ENCODE measurements at places on chromosomes 13 and 19.

DNA sequence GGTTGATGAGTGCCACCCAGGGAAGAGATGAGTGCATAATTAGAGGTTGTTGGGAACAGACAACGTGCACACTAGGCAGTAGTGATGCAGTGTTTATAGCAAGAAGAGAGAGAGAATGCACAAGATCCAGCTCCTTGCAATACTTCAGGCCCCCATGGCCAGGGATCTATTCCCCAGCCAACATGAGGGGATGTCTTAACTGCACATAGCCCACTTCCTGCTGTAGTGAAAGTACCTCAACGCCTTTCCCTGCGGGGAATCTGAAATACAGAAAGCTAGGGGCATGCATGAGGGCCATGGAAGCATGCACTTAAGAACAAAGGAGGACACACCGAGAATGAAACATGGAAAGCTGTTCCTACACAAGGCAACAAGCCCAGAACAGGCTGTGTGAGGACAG lies 636.7 kb upstream of the GPC6 start:
- DNase-seq = no peak

- DNase-seq = peak; percentile 51
These were observed 3.3 kb downstream of the DOT1L start for GRCh38 chr19:2166741-2167738.

DNA sequence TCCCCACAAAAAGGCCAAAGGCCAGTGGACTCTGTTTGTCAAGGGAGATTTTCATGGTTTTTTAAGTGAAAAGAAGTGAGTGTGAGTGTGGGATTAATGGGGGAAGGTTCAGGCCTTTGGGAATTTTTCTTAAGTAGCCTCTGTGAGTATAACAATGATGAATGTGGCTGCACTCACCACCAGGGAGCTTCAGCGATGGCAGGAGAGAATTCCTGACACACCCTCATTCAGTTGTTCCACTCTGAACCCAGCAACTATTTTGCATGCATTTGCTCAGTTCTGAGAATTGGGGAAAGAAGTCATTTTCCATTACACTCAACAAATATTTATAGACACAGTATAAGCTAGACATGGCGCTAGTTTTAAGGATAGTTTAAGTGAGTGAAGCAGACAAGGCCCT lies 117.9 kb downstream of the CCNA1 start:
- DNase-seq = no peak

DNA sequence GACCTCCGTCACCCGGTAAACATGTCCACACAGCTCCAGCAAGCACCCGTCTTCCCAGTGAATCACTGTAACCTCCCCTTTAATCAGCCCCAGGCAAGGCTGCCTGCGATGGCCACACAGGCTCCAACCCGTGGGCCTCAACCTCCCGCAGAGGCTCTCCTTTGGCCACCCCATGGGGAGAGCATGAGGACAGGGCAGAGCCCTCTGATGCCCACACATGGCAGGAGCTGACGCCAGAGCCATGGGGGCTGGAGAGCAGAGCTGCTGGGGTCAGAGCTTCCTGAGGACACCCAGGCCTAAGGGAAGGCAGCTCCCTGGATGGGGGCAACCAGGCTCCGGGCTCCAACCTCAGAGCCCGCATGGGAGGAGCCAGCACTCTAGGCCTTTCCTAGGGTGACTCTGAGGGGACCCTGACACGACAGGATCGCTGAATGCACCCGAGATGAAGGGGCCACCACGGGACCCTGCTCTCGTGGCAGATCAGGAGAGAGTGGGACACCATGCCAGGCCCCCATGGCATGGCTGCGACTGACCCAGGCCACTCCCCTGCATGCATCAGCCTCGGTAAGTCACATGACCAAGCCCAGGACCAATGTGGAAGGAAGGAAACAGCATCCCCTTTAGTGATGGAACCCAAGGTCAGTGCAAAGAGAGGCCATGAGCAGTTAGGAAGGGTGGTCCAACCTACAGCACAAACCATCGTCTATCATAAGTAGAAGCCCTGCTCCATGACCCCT lies 9.0 kb upstream of the CEACAM5 start:
- DNase-seq = no peak

- DNase-seq = no peak
These were observed 171.2 kb downstream of the ZNF536 start for GRCh38 chr19:30543243-30543945.

- DNase-seq = no peak
These were observed 26.4 kb downstream of the RUBCNL start for GRCh38 chr13:46360604-46361003.

- no peak for DNase-seq
These were observed 316.7 kb downstream of the DIAPH3 start for GRCh38 chr13:59846845-59847620.

DNA sequence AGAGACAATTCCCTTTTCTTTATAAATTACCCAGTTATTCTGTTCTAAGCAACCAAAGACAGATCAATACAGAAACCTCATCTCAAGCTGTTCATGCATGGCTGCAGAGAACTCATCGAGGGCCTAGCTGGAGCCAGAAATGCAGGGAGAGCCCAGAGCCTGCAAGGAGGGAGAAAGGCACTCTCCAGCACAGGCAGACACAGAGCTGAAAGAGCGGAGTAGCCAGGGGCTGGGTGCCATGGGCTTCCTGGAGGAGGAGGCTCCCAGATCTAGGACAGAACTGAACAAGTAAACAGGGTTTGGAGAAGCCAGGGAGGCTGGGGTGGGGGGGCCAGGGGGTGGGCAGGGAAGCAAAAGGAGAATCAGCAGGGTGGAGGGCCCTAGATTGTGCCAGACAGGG lies 144.2 kb upstream of the ZNF507 start:
- DNase-seq = no peak

- DNase-seq = no peak
These were observed 140.6 kb downstream of the ZIC5 start for GRCh38 chr13:99830931-99831330.

- DNase-seq = no peak
These were observed 893 bp upstream of the NPHS1 start for GRCh38 chr19:35853038-35853756.

DNA sequence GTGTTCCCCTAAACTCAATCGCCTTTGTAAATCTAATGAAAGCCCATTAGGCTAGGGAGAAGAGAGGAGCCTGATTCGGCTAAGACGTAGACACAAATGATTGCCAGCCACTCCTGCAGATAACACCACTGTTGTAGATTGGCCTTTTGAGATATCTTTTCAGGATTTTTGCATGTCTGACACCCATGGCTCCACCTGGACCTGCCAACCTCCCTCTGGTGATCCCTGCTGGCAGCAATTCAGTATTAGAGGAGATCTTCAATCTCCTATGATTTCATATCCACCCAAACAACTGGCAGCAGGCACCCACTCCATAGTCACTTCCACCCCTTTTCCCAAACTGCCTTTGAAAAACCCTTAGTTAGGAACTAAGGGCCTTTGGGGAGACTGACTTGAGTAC lies 191.9 kb upstream of the UBL3 start:
- no peak for DNase-seq

DNA sequence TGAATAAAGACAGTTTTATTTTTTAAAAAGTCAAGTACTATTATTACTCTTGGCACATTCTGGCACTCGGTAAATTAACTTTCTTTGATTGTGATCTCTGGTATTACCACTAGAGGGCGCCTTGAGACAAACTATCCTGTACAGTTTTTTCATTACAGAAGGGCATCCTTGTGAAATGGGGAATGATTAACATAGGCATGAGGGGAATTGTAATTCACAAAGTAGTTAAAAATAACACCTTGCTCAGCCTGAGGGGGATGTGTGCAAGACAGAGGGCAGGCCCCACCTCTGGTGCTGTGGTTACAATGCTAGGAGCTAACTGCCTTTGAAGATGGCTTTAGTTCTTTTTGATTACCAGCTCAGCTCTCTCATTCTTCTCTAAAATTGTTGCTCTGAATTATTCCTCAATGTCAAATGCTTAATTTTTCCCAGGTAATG lies 24.2 kb upstream of the C1QTNF9B start:
- no peak for DNase-seq

DNA sequence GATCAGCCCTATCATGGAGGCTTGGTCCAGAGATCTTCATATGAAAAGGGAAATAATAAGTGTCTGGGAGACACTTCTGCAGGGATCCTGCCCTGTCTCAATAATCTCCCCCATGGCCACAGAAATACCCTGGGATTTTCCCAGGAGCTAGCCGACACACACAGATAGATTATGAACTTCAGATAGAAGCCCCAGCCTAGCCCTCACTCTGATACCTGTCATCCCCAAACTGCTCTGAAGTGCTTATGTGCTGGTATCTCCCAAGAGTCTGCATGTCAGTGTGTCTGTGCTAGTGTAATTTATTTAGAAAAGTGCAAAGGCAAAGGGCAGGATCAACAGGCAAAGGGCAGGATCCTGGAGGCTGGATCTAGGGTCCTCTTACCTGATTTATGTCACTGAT lies 38.7 kb upstream of the ZNF766 start:
- no peak for DNase-seq

- no peak for DNase-seq
These were observed at the start of gene NTF4 for GRCh38 chr19:49064768-49065611. Gene NTF4, minus strand, starts transcription at chr19:49064818. Its CDS starts 2,821 bp downstream, at chr19:49061997.

GRCh38 chr13:40221460-40222201 lies 444.8 kb downstream of the FOXO1 start:
- no peak for DNase-seq

DNA sequence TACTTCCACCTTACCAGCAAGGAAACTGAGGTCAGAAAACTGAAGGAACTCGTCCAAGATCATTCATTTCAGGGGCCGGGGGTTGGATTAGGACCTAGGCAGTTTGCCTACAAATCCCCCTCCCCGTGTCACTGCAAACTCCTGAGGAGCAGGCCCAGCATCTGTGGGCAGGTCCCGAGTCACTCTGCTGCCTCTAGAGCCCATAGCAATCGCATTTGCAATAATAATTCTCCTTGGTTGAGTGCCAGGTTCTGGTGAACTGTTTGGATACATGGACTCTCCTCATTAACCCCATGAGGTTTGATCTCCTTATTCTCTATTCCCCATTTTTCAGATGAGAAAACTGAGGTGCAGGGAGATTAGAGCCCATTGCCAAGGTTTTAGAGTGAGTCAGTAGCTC lies 903 bp downstream of the PIN1 start:
- DNase-seq = no peak

- DNase-seq = peak; percentile 9
These were observed 23.0 kb upstream of the OLFM4 start for GRCh38 chr13:53005626-53006025.

GRCh38 chr13:27353708-27354107 lies 70.7 kb upstream of the GTF3A start:
- DNase-seq = no peak

- no peak for DNase-seq
These were observed 409.6 kb downstream of the TBC1D4 start for GRCh38 chr13:75072368-75072767.

GRCh38 chr13:46158983-46159382 lies 23.0 kb downstream of the LCP1 start:
- DNase-seq = no peak

DNA sequence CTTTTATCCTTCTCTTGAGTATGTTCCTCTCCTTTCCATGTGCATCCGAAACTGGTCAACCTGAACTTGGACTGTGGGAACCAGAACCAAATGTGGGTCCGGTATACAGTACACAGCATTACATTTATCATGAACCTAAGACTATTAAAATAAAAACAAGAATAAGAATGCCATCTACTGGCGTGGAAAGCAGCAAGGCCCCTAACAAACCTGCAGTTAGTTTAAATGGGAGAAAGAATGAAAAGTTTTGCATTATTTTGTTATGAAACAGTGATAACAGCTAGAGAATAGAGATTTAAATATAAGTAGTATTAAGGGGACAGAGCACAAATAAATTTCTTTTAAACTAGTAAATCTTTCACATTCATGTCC lies 159.5 kb downstream of the RBM26 start:
- no peak for DNase-seq

DNA sequence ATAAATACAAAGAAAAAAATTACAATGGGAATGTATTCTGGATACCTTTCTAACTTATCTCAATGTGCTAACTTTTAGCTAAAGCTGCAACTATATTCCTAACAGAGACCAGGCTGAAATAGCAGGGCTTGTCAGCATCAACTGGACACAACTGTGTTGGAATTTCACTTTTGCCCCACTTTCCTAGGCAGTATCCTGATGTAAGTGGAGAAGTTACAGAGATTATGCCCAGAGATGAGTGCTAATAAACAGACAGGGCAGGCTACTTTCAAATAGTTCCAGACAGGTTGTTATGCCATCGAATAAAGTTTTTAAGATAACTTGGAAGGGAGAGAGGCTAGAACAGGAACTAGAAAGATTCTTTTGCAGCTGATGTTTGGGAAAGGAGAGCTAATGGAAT lies 201.9 kb downstream of the KCTD12 start:
- no peak for DNase-seq

DNA sequence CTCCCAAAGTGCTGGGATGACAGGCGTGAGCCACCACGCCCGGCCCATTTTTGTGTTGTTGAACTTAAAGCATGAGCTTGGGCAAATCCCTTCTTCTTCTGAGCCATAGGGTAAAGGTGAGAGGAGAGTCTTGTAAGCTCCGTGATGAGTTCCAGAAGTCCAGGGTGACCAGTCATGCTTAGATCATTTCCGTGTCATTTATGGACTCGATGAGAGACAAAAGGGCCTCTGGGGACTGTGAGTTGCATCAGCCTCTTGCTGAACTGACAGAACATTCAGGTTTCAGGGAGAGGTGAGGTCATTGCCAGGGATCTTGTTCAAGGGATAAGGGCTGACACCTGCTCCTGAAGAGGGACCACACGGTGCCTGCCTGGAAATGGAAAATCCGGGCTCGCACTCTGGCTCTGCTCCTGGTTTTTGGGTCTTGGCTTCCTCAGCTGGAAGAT lies 53.6 kb downstream of the GADD45B start:
- DNase-seq = no peak

GRCh38 chr13:34779171-34779570 lies 162.9 kb upstream of the NBEA start:
- DNase-seq = no peak

- DNase-seq = no peak
These were observed 7.6 kb downstream of the F2RL3 start for GRCh38 chr19:16896146-16897028.

GRCh38 chr19:33472226-33472625 lies 49.4 kb downstream of the PEPD start:
- no peak for DNase-seq

- DNase-seq = no peak
These were observed 778 bp downstream of the ZNF230 start for GRCh38 chr19:44003461-44004009.

- DNase-seq = no peak
These were observed 4.8 kb upstream of the ZNF439 start for GRCh38 chr19:11843722-11844121.

DNA sequence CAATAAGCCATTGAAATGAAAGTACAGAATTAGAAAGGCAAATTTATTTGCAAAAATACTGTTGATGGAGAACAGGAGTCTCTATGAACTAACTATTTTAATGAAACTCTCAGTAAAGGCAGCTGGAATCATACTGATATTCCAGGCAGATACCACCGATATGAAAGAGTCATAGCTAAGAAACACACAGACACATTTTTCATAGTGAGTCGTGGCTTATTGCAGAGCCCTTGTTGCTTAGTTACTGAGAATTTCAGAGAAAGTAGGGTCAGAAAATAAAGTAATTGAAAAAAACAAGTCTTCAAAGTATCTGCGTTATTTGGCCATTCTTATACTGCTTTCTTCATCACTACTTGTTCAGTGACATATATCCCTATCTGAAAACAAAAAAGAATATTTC lies 1890.9 kb downstream of the PCDH9 start:
- DNase-seq = no peak

GRCh38 chr19:20926796-20927195 lies 3.7 kb downstream of the ZNF85 start:
- DNase-seq = no peak
